Stimulated activated CD4-positive, alpha-beta T cell treated with anti-CD3 and anti-CD28 coated beads, TNF-alpha, amount 100 ng/mL, for 1 hour (primary cell): ENCODE measurements at places on chromosomes 2 and 18.

DNA sequence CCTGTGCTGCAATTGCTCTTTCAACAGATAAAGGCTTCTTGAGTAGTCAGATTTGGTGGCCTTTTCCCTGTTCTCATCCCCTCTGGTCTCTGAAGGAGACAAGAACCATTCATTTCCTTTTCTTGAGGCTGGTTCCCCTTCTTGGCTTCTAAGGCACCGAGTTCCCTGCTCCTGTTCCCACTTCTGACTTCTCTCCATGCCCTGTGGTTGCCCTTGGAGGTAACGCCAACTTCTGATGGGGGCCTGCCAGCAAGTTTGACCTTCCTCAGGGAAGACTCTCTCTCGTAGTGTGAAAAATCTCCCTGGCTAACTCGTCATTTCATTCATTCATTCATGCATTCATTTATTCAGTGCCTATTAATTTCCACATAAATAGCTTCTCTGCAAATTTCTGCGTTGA, 302.4 kb upstream of the SOX11 start:
- DNase-seq, result no peak

GRCh38 chr2:232075080-232075479, 113.6 kb downstream of the DIS3L2 start:
- DNase-seq, result no peak

DNA sequence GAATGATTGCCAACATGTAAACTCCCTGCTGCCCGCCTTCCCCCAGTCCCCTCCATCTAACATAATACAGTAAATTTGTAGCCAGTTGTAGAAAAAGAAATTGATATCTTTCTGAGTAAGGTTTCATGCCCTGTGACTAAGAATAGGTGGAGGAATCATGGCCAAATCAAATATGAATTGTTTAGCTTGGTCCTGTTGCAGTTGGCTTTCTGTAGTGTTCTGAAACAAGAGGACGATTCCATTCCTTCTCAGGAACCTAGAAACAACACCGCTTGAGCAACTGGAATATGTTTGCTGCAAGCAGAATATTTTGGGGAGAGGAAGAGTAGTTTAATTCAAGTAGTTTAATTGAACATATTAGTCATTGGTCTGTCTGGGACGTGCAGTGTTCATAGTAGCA, 7.0 kb upstream of the DRC1 start:
- no peak for DNase-seq

DNA sequence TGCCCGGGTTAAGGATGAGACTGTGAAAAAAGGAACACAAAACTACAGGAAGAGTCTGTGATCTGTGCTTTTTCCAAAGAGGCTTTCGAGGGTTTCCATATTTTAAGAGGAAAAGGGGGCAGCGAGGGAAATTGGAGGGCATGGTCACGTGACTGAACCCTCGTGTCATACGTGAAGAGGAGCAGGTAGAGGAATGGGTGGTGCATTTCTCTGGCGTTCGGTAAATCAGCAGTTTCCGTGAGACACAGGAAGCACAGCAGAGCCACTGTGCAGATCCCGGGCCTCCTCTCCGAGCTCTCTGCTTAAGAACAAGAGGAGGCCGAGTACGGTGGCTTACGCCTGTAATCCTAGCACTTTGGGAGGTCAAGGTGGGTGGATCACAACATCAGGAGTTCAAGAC, 219.7 kb downstream of the NDUFA10 start:
- no peak for DNase-seq

DNA sequence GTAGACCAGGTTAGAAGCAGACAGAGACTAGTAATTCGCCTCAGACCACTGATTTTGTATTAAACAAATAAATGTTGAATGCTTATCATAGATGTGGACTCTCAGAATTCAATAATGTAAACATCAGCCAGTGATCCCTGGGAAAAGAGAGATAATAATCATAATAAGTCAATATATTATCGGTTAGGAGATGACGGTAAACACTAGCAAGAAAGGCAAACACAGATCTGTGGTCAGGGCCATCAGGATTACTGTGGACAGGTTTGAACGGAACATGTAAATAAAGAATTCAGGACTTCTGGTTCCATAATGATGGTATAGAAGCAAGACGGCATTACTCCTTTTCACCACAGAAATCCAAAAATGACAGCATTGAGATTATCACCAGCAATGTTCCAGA, 861.6 kb downstream of the CBLN2 start:
- no peak for DNase-seq

DNA sequence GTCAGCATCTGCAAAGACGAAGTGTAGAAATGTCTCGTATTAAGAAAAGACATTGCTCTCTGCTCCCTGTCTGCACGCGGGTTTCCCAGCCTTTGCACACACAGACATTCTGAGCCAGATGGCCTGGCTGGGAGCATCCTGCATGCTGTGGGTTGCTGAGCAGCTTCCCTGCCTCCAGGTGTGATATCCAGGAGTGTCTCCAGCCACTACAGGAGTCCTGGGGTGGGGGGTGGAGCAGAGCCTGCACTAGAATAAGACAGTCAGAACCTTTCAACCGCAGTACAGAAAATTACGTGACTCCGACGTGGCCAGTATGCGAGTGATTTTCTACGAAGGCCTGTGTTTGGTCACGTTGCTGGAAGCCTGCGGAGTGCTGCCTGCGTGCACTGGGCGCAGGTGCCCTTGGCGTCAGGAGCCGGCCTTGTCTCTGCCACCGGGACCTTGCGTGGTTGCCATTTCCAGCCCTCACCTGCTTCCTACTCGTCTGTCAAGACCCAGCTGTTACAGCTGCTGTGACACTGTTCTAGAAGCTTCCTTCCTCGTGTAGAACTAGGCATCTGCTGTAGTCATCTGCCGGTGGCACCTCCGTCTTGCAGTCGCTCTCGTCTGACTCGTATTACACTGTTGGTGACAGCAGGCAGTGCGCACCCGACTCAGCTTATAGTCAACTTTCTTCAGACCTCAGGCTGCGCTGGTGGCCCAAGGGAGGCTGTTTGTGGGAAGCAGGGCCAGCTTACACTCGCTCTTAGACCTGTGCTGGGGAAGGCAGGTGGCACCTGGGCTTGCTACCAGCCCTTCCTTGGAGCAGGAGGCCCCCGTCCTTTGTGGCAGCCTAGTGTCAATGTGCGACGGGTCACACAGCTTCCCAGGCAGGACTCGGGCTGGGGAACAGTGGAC, 11.2 kb downstream of the CTDP1 start:
- DNase-seq, result no peak

- DNase-seq, result no peak
Measured at GRCh38 chr2:27954221-27954673, 63.7 kb downstream of the BABAM2 start.

DNA sequence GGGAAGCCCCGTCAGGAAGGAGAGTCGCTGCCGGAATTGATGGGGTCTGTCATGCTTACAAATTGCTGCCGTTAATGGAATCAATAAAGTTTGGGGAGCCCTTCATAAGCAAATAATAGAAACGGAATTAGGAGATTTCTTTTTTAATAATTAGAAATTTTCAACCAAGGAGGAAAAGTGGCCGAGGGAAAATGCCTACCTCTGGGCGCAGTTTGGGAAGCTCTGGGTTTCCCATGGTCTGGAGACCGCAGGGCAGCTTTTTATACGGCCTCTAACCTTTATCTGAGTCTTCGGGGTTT, 1.3 kb downstream of the EVX2 start:
- no peak for DNase-seq

GRCh38 chr18:7725897-7726296, 158.8 kb downstream of the PTPRM start:
- no peak for DNase-seq

GRCh38 chr2:98608962-98609604, 694 bp downstream of the UNC50 start:
- DNase-seq, result no peak

DNA sequence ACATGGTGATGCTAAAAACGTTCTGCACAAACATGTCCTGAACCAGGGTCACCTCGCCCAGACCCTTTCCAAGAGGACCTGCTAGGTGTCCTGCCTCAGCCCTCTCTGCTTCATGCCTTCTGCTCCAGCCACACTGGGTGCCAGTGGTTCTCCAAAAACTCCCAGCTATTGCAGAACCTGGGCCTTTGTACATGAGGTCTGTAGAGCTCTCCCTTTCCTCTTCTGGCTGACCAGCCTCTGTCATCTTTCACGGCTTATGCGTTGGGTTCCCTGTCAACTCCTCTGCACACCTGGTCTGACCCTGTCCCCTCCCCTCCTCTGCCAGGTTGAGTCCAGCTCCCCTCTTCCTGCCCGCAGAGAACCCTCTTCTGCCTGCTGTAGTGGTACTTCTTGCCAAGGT, 35.5 kb upstream of the IGFBP5 start:
- no peak for DNase-seq

DNA sequence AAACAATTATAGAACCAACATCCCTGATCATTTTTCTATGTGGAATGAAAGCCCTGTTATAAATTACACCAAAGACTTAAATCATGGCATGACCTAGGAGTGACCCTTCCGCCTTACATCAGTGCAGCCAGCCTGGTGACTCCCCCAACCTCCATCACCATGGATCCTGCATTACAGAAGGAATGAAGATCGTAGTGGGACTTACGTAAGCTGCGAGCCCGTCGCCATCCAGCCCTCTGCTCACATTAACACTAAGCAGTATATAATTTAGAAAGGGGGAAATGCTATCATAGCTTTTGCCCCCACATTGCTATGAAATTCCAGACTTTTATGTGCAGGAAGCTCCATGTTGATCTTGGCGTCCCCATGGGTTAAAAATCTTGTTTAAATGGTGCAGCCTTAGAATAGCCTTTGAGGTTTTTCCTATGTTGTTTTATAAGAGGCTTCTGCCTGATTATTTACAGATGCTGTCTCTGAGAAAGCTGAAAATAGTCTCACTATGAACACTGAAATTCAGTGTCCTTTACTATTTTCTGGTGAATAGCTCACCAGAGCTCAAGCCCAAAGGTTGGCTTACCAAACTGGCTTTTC, 76.3 kb downstream of the COLEC12 start:
- no peak for DNase-seq

DNA sequence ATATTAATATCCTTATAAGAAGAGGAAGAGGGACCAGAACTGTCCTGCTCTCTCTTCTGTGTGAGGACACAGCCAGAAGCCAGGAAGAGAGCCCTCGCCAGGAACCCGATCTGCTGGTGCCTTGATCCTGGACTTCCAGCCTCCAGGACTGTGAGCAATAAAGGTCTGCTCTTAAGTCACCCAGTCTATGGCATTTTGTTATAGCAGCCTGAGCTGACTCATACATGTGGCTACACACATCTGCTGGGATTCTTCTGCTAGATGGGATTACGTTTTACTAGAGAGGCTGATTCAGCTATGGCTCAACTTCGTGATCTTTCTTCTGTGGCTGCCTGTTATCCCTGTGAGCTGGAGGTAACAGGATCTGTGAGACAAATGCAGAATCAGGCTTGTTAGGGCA, 29.6 kb downstream of the ARL4C start:
- no peak for DNase-seq

GRCh38 chr18:52588931-52589330, 248.9 kb downstream of the DCC start:
- DNase-seq, result no peak

DNA sequence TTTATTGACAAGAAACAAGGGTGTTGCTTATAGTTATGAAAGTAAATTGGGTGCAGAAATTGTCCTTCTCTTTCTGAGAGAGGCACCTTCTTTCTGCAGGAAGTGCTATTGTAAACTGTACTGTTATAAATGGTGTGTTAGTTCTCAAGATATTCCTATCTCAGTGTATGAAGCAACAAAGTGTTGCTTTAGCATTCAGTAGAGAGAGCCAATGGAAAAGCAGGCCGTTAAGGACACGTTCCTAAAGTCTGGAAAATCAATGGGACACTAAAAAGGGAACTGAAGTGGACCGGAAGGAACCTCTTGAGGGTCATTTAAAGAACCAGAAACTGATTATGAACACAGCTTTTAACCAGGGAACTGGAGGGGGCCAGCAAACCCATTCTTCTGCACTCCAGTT, 510.0 kb upstream of the ZEB2 start:
- no peak for DNase-seq

GRCh38 chr18:34758378-34758948, 48.4 kb downstream of the DTNA start:
- DNase-seq, result no peak

DNA sequence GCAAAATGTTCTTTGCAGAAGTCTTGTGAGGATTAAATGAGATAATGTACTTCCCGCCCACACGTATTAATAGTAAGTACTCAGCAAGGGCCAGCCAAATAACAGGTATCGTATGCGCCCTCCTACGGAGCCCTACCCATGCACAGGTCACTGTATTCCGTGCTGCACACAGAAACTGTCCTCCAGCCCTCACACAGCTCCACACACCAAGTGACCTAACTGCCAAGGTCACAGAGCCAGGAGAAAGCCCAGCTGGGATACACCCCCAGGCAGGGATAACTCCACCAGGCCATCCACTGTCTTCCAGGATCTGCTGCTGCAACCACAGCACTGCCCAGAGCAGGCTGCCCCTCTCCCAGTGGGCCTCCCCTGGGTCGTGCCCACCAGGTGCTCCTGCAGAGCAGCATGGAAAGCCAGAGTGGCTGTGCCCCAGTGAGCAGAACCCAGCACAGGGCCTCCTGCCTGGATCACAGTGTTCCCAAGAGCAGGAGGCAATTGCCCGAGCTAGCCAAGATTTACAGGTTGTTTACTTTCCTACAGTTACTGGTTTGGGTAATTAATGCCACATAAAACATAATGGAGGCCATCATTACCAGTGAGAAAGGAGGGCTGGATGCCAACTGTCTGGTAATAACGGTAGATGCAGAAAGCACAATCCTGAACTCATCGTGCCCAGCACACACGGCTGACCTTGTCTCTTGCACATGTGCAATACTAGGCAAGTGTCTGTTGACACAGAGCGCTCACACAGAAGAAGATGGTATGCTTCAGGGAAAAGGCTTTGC, 24.4 kb downstream of the TFCP2L1 start:
- DNase-seq, result no peak

DNA sequence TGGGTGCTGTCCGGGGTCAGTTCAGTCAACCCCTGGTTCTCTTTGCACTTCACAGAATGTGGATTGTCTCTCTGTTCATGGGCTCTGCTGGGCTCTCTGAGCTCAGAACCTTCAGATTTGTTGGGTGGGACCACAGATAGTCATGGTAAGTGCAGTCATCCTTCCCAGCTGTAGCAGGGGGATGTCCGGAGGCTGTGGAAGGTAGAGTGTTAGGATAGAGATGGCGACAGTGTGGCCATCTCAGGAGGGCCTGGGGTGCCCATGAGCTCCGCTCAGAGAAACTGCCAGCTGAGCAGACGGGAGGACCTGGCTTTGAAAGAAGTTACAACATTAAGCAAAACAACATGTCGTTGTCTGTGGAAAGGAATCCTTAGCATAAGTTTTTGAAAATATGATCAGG, 149.8 kb downstream of the FAM210A start:
- no peak for DNase-seq

DNA sequence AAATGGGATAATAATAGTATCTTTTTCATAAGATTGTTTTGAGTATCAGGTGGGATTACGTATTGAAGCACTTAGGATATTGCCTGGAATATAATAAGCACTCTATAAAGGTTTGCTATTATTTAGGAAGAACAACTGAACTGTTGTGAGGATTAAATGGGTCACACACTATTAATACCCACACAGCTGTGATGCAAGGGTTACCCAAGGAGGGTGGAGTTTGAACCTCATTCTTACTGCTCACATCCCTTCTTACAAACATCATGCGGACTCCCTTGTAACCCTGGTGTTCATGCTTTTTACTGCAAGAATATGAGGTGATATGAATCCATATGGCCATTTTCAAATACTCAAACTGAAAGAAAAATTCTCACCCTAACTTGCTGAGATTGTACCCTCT, 113.5 kb downstream of the KCTD1 start:
- no peak for DNase-seq
